ENCODE measurements at places on chromosomes 4 and X.

DNA sequence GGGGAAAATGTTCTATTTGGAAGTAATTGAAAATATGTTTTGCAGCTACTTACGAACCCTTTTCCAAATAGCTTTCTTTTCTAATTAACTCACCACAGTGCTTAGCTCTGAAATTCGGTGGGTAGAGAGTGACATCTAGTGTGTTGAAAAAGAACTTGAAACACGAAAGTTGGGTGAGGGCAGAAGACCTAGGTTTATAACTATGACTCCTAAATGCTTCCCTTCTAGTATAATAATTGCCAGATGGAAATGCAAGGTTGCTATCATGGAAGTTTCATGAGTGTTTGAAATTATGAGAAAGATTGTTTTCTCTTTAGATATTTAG, 77.3 kb upstream of the NOCT start:
- DNase-seq = peak; percentile 61

GRCh38 chrX:63961964-63962363, 176.9 kb upstream of the ARHGEF9 start:
- DNase-seq = no peak

- peak; percentile 43 for DNase-seq
Observed at GRCh38 chrX:17032351-17032750, 85.9 kb downstream of the REPS2 start.

DNA sequence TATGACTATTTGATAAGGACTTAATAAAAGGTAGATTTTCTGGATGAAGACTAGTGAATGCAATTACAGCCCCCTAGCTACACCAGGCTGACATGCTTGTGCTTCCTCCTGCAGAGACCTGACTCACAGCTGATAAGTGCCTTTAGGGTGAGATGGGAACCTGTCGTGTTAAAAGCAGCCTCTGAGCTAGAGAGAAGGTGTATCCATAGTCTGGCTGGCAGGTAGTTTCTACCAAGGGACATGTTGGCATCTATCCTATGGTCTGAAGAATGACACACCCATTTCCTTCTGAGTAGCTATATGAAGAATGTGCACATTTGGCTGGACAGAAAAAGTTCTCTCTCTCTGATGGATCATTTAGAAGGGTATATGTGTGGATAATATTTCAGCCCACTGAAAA, 64.1 kb downstream of the PARM1 start:
- no peak for DNase-seq

DNA sequence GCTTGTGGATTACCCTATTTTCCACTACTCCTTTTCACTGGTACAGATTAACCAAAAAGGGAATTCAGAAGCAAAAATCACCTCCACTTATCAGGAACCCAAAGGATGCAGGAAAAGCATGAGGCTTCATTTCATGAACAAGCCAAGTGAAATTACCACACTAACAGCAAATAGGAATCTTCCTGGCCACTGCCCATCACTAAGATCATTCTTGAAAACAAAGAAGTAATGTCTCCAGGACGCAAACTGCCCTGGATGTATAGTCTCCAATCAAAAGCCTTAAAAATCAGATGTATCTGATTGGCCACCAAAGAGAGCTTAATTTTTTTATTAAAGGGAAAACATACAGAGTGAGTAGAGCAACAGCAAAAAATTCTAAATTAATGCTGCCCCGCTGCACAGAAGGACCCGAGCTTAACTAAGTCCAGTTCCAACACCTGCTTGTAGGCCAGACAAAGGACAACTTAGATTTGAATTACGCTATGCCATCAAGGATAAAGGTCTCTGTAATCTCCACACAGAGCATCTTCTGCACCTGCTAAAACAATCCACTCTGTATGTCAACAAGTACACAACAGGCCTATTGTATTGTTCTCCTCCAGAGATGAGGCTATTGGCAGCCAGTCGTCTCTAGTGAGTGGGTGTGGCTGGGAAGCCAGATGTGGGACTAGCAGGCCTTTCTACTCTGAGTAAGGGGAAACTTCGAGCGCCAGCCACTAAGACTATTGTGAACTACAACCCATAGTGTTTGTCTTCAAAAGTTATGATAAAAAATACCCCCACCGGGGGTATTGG, 12.4 kb downstream of the ZDHHC9 start:
- no peak for DNase-seq

GRCh38 chr4:151415978-151416377, 7.0 kb downstream of the FHIP1A start:
- DNase-seq = peak; percentile 86

GRCh38 chr4:47717188-47717587, 120.7 kb downstream of the CORIN start:
- no peak for DNase-seq

GRCh38 chr4:145014365-145014764, 83.6 kb downstream of the ANAPC10 start:
- no peak for DNase-seq

All from fibroblast of skin of right quadriceps (primary cell).